Stimulated activated CD4-positive, alpha-beta T cell treated with anti-CD3 and anti-CD28 coated beads, Interleukin-1b, Interleukin-23, amount 100 ng/mL, for 1 hour (primary cell): ENCODE measurements at places on chromosomes 11 and 22.
A peak's percentile ranks its signal among the peaks of the same experiment; 100 is the strongest.

DNA sequence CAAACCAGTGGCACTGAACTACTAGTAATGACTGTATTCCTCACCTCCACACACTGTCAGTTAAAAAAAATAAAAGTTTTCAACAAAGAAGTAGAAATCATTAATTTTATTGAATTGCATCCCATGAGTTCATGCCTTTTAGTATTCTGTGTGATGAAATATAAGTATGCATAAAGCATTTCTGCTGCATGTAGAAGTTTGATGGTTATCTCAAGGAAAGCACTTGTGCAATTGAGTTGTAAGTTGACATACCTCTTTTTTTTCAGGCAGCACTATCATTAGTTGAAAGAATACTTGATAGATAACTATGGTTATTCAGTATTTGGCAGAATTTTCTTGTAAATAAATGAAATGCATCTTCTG, 104.4 kb downstream of the STIM1 start:
- no peak for DNase-seq

DNA sequence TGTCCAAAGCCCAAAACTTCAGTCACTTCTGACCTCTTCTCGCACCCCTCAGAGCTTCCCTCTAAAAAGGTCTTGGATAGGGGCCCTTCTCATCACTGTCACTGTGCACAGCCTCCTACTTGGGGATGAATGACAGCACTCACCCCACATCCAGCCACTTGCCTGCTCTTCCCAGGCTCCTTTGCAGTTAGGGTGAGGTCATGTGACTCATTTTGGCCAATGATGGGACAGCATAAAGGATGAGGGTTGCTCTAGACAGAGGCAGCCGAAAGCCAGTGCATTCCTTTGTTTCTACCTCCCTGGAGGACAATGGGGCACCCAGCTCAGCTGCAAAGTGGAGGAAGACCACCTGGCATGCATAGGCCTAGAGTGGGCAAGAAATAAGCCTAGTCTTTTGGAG, 1413.3 kb downstream of the TBC1D22A start:
- no peak for DNase-seq

DNA sequence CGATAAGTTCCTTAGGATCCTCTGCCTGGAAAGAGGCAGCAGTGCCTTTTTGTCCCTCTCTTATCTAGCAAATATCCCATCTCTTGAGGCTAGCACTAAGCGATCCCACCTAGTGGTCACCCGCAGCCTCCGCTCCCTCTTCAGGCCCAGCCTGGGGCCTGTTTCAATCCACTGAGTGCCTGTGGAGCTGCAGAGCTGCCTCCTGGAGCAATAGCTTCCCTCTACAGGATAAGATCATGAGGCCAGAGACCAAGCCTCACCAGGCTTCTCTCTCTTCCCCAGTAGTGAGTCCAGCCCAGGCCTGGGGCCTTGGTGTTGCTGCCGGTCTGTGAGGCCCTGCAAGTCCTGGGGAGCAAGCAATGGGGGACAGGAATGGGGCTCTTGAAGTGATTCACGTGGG, 65.8 kb downstream of the SLC22A12 start:
- no peak for DNase-seq

GRCh38 chr11:8779107-8779506, 96.5 kb downstream of the RPL27A start:
- DNase-seq: no peak

DNA sequence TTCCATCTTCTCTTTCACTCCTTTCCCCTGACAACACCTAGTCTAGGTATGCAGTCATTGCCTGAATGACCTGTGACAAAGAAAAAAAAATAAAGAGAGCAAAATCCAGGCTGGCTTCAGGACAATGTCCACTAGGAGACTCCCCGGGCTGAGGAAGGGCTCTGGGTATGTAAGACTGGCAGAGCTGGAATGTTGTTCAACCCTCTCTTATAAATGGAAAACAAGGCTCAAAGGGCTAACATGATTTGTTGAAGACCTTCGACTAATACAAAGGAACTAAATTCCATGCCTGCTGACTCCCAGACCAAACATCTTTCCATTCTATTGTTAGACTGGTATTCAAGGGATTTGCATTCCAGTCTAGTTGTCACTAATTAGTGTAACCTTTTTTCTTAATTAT, 122.2 kb downstream of the ARL14EP start:
- no peak for DNase-seq

DNA sequence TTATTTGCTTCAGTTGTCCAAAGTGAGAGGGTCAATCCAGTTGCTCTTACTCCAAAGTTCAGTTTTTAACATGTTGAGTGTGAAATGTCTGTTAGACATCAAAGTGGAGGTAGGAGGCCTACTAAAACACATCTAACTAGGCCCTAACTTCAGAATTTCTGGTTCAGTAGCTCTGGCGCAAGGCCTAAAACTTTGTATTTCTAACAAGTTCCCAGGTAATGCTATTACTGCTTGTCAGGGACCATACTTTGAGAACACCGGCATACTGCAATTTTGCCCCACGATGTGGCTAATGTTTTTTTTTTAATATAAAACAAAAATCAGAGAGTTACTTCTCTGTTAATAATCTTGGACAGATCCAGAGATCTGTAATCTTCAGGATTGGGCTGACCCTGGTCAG, 72.4 kb upstream of the LRRC55 start:
- DNase-seq: no peak

GRCh38 chr22:32082331-32082730, 39.3 kb downstream of the SLC5A1 start:
- DNase-seq: no peak

DNA sequence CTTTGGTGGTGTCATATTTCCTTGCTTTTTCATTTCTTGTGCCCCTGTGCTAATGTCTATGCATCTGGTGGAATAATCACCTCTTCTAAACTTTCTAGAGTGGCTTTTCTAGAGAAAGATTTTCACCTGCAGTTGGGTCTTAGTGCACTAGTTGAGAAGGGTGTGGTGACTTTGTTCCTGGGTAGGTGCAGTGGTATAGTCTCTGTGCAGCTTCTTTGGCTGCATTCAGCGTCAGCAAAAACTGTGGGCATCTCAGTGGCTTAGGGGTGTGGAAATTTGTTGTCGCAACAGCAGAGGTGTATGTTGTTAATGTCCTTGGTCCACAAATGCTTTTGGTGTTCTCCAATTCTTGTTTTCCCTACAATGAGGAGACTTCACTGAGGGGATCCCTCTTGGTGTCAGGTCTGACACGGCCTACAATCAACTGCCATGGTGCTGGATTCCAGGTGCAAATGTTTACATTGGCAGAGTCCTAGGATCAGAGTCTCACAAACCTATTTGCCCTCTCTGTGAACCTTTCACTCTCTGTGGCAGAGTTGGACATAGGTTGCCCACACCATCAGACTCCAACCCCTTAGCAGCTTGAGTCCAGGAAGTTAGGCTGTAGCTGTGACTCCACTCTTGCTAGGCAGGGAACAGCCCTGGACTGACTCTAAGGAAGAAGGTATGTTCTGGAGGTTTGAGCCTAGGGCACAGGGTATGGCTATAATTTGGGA, 48.8 kb downstream of the GDPD4 start:
- DNase-seq: no peak

DNA sequence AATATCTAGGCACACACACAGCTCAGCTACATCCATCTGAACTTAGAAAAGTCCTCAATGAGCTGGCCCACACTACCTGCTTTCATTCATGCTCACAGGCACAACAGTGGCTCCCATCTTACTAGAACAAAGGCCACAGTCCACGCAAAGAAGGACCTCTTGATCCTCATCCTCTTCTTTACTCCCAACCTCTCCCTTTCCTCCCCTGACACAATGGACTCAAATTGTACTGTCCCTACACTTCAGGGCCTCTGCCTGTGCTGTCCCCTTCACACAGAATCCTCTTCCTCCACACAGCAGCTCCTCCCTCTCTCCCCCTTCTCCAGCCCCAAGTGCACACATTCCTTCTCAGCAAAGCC, 12.7 kb downstream of the SMCO4 start:
- DNase-seq: no peak

DNA sequence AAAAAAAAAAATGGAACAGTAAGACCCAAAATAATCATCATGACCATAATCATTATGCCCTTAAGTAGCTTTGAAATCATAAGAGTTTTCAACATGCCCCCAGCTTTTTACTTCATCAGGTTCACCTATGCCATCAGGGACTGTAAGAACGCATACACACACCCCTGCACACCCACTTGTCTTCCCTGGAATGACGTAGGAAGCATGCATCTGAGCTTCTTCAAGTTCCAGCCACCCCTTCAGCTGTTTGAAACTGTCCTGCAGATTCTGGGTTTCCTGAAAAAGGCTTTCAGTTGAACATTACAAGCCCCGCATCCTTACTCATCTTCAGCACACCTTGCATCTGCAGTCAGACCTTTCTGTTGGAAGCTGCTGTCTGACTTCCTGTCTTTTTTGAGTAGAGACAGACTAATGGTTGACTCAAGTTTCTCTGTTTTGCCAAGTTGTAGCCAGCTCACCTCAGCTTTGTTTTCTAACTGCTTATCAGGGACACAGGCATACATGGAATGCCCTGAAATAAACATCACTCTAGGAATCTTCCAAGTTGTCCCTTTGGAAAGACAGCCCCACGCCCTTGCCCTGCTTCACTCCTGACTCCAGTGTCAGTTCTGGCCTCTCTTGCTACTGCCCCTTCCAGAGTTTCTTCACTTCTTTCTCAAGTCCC, 37.0 kb downstream of the ARHGAP1 start:
- no peak for DNase-seq

DNA sequence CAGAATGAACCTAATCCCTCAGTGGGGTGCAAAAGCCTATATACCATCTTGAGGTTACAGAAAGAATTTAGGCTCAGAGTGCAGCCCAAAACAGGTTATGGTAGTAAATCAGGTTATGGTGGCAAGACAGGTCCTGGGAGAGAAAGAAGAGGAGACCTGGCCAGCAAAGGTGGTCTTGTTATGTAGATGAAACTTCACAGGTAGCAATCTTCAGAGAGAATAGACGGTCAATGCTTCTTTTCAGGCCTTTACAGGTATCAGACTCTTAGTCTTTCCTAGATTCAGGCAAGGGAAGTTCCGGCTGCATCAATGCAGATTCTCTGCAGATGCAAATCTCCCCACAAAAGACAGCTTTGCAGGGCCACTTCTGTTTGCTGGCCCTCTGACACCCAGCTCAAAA, 45.8 kb upstream of the SORL1 start:
- DNase-seq: no peak

GRCh38 chr22:35451592-35451991, 51.7 kb downstream of the MCM5 start:
- DNase-seq: no peak

- no peak for DNase-seq
Observed at GRCh38 chr11:11982975-11983374, 25.5 kb downstream of the DKK3 start.

GRCh38 chr22:31378123-31378522, 21.3 kb upstream of the DRG1 start:
- DNase-seq: no peak

DNA sequence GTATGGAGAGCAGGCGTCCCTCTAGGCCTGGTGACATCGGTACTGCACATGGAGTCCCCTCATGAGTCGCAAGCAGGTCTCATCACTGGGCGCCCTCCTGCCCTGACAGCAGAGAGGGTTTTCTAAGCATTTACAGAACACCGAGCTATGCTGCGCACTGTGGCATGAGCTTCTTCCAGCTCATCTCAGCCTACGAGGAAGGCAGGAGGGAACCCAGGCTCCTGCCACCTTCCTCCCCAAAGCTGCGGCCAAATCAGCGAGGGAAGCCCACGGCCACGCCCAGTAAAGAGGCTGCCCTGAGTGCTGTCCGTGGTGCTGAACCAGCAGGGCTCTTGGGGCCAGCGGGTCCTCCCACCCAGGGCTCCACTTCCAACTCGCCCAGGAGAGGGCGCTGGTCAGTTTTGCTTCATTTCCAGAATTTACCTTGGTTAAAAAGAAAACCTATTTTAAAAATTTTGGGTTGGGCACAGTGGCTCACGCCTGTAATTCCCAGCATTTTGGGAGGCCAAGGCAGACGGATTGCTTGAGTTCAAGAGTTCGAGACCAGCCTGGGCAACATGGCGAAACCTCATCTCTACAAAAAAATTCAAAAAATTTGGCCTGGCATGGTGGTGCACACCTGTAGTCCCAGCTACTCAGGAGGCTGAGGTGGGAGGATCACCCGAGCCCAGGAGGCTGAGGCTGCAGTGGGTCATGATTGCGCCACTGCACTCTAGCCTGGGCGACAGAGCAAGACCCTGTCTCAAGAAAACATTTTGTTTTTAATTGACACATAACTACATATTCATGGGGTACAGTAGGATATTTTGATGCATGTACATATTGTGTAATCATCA, 34.2 kb downstream of the PHF21B start:
- peak; percentile 5 for DNase-seq

GRCh38 chr11:118868659-118869058, 15.0 kb upstream of the CXCR5 start:
- DNase-seq: no peak

DNA sequence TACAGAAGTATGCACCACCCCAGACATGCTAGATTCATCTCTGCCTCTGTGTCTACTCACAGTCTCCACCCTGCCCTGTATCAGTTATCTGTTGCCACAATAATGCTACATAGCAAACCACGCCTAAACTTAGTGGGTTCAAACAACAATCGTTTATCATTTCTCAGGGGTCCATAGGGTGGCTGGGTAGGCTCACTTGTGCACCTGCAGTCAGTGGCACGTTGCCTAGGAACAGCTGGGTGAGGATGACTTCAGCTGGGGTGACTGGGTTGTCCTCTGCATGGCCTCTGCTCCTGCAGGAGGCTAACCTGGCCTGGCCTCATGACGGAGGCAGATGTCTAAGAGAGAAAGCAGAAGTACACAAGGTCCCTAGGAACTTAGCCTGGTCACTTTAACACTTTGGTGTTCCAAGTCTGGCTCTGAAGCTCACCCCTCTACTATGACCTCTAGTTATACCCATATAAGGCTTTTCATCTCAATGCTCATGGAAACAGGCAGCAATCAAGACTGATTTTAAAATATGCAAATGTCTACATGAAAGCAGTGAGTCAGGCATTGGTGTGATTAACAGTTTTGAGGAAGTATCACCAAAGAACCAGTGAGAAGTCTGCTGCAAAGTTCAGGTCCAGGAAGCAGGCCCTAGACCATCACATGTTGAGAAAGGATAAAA, 10.7 kb downstream of the OLFML1 start:
- DNase-seq: no peak

- DNase-seq: no peak
Observed at GRCh38 chr11:122101625-122102291, 14.3 kb downstream of the BLID start.

DNA sequence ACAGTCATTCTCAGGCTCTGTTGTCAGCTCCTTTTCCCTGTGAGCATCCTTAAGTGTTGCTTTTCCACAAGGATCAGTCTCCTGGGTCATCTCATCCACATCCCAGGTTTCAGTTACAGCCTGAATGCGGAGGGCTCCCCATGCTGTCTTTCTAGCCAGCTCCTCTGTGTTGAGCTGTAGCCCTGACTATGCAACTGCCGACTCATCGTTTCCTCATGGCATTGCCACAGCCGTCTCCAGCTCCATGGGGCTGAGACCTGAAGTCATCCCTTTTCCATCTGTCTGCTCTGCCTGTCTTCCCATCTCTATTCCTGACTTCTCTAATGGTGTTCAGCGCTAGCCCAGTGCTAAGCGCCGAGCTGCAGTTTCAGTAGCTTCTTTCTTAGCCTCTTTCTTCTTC, 11.8 kb downstream of the SAMM50 start:
- no peak for DNase-seq
